ENCODE measurements at places on chromosomes 12 and 14.

DNA sequence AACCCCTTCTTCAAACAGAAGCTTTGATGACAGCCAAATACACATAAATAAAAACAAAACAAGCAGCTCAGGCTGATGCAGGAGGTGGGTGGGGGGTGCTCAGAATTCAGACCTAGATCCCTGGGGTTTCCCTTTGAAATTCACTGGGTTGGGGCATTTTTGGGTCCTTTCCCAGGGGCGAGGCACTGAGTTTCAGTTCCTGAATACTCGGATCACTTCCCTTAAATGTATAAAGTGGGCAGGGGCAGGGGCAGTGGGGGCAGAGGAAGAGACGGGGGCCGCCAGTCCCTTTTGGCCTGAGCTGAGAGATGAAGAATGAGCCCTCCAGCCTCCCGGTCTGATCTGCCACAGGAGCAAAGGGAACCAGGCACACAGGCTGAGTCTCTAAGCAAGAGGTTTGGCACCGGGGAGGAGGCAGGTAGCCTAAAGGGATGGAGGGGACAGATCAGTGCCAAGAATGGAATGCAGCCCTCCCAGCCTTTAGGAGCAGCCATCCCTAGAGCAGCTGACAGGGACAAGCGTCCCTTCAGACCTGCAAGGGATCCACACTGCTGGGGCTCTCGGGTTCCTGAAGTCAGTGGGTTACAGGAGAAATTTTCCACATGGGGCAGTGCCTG lies 20.3 kb downstream of the KDM2B start:
- no peak for DNase-seq

- DNase-seq = no peak
Observed at GRCh38 chr14:81529391-81529790, 4.3 kb downstream of the SEL1L start.

- DNase-seq = no peak
Observed at GRCh38 chr14:69760810-69761209, 6.1 kb upstream of the SRSF5 start.

DNA sequence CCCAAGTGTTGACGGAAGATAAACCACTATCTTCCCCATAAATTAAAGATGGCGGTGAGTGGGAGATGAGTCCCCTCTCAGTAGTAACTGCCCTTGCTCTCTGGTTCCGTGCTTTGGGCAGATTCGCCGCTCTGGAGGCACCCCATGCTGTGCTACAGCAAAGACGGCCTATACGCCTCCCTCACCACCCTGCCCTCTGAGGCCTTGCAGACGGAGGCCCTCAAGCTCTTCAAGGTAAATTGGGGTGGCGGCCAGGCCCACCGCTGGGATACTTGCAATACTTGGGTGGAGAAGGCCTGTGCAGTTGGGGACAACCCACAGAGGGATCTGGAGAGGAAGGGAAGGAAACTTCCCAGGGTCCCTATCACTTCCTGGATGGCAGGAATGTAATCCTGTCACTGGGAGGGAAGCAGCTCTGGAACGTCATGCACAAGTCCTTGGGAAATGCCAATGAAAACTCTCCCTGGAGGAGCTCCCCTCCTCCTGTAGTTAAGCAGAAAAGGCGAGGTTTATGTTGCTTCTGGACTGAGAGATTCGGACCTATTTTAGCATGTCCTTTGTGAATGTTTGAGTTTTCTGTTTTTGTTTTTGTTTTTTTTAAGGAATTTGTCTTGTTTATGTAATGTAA lies 22.8 kb downstream of the PIGH start:
- DNase-seq = no peak

DNA sequence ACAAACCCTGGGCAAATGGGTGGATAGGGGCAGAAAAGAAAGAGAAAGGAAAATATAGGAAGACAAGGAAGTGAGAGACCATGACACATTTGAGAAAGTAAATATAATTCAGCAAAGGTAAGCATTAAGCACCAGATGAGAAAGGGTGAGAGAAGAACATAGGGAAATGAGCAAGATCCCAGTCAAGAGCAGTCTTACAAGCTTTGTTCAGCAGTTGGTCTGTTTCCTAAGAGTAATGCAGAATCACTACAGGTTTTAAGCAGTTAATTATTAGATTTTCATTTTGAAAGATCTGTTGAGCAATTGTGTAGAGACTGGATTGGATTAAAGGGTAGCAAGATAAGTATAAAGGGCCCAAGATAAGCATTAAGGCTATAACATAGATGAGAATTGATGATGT lies 146.3 kb downstream of the PLCZ1 start:
- DNase-seq = no peak

DNA sequence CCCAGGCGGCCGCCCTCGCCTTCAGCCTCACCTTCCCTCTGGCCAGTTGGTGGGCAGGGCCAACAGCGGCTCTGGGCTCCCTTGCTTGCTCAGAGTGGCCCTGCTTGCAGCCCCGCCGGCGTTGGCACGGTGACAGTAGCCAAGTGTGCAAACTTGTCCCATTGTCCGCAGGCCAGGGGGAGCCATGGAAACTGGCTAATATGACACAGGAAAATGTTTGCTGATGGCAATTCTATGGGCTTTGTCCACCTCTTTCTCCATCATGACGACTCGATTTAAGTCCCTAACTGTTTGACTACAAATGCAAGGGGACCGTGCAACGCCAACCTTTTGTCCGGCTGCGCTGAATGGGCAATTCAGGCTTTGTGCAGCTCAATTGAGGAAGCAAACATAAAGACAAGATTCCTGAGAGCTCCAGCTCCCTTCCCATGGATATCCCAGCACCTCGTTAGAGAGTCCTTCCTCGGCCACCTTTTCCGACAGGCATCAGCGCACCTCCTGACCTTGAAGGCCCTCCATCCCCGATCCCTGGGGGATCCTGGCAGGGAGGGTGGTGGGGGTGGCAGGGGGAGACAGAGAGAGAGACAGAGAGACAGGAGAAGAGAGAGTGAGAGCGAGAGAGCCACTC lies 785 bp upstream of the FAM181A start:
- DNase-seq = no peak

GRCh38 chr12:128994856-128995255 lies 141.6 kb downstream of the GLT1D1 start:
- no peak for DNase-seq

DNA sequence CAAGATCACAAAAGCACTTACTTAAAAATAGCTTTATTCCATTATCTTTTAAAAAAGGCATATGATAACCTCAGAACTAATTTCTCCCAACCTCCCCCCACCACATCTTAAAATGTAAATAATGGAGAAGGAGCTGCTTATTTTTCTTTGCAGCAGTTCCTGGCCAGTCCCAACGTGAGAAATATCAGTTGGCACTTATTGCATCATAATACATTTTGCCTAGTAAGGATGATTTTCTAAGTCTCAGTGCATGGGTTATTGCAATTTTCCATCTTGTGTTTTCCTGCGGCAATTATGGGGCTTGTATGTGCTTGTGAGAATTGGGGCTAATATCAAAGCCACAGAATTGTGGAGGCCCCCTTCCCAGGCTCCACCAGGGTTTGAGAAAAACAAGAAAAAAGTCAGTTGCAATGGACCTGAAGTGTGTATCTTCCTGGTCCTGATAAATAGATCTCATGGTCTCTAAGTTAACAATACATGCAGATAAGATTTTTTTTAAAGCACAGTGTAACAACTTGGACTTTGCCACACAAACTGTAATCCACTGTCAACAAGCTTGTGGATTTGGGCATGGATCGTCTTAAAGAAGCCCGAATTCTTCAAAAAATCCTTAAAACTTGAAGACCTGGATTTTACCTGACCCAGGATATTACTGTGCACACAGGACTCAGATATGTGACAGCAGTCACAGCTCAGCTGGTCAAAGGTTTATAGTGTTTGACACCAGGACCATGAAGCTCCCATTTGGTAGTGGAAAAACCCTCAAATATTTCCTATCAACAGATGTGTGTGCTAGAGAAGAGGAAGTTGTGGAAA lies 2.8 kb upstream of the WSB2 start:
- no peak for DNase-seq

DNA sequence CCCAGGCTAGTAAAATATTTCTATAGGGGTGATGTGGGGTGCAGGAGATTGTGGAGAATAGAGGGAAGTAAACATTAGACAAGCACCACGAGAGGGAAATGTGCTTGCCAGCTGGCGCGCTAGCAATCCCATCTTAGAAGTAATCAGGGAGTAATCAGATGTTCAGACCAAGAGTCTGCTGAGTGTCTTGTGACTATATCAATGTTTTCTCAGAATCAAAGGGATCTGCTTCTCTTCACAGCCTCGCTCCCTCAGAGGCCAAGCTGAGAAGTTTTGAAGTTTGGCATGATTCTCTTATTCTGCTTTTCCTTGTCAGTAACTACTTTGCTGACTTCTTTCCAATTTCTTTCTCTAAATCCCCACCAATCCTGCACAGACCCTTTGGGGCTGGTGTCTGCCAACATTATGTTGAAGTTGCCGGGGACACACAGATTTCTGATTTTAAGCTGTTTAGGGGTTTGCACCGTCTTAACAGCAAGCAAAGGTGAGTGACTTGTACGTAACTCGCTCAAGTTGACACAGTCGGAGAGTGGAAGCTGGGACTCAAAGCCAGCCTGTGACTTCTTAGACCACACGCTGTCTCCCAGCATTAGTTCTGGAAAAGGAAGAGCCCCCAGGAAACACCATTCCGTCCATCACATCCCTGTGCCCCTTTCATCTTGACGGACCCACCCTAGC lies 22.0 kb upstream of the TSPAN9 start:
- DNase-seq = no peak

DNA sequence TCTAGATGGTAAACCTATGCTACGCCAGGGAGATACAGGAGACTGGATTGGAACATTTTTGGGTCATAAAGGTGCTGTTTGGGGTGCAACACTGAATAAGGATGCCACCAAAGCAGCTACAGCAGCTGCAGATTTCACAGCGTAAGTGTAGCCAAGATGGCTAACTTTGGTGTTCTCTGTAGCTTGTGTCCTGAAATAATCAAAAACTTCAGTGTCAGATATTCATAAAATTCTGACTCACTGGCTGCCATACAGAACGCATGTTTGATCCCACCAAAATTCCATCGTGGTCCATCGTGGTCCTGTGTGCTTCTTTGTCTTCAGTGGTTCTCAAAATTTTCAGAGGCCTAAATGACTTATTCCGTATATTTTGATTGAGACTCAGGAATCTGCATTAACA lies 1.3 kb downstream of the STRAP start:
- no peak for DNase-seq

DNA sequence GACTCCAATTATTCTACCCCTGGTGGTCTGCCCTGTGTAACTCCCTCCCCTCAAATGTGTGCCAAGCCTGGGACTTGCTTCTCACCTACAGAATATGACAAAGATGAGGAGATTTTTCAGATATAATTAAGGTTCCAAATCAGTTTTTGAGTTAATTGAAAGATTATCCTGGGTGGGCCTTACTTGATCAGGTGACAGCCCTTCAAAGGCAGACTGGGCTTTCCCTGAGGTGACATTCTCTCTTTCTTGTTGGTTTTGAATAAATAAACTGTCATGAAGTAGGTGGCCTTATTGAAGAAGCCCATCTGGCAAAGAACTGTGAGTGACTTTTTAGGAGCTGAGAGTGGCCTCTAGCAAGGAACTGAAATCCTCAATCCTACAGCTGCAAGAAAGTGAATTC lies 106.0 kb downstream of the BRMS1L start:
- DNase-seq = no peak

- peak; percentile 34 for DNase-seq
Observed at GRCh38 chr12:90280033-90280432, 571.4 kb upstream of the ATP2B1 start.

DNA sequence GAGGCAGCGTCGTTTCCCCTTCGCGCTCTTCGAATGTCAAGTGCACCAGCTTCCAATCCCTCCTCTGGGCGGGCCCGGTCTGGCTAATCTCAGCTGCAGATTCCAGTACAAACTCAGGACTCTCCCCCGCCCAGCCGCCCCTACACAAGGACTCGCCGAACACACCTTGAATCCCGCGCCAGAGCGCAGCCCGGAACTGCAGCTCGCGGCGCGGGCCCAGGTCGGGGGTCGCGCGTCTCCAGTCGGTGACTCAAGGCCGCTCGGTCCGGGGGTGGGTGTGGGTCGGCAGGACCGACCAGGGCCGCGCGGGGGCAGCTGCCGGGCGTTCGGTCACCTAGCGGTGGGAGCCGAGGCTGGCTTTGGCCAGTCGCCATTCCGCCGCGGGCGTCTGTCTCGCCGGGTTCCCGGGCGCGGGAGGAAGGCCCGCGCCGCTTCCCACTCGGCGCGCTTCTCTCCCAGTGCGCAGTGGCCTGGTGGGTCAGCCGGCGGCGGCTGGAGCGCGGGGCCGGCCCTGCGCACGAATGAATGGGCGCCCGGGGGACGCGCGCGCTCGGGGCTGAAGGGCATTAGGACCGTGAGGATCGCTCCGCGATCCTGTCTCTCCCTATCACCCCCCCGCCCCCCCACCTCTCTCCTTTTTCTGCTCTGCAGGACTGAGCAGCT lies at the start of gene GALNT16:
GALNT16 (plus strand) TSS at position 632 of the 663 bp plus-strand sequence. CDS start 133 bp downstream, outside the sequence.
- DNase-seq = peak; percentile 14

GRCh38 chr12:91179315-91179714 lies 3.3 kb downstream of the DCN start:
- no peak for DNase-seq

DNA sequence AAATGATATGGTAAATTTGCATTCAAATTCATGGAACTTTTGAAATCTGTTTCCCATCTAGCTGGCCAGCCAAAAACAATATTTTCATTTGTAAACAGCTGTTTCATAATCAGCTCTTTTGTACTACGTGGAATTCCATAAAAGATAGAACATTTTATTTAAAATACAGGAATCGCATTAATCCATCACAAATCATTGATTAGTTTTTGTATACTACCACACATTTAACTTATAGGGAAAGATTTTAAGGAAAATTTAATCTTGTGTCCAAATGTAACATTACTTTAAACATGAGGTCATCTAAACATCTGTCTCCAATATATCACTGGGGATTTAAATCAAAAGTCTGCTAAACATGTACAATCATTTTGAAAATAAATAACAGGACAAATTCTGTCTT lies 33.5 kb downstream of the SLC25A21 start:
- DNase-seq = no peak

DNA sequence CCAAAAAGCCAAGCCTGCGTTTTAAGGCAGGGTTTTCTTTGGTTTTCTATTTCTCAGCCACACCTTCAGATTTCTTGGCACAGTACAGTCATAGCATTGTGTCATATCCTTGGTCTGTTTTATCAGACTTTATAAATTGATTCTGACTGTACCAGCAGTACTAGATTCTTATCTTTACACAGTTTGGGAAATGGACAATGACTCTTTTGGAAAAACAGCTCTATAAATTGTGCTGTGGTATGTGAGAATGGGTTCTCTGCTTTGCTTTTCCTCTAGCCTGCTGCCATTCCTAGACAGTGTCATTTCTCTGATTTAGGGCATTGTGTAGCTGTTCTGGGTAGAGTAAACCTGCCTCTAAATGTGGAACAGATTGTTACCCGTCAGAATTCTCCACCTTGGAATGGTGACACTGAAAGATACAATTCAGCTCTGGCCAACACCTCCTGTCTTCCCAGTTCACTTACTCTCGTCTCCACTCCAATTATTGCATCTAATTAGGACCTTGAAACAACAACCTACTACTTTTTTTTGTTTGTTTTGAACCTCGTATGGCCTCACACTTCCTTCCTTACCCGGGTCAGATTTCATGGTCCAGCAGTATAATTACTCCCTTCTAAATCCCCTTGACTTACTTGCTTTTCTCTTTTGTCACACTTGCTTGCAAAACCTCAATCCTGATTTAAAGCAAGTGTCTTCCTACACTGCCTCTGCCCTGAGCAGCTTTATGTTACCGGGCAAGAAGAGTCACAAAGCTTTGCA lies 226.3 kb downstream of the ERC1 start:
- peak; percentile 46 for DNase-seq

Measured in A172 (cell line).